ENCODE measurements at places on chromosomes 1 and 21.
A peak's percentile ranks its signal among the peaks of the same experiment; 100 is the strongest.

GRCh38 chr1:101338714-101339430 lies 102.1 kb downstream of the S1PR1 start:
- DNase-seq: no peak

GRCh38 chr21:46114963-46115362 lies 17.1 kb downstream of the COL6A2 start:
- no peak for DNase-seq

DNA sequence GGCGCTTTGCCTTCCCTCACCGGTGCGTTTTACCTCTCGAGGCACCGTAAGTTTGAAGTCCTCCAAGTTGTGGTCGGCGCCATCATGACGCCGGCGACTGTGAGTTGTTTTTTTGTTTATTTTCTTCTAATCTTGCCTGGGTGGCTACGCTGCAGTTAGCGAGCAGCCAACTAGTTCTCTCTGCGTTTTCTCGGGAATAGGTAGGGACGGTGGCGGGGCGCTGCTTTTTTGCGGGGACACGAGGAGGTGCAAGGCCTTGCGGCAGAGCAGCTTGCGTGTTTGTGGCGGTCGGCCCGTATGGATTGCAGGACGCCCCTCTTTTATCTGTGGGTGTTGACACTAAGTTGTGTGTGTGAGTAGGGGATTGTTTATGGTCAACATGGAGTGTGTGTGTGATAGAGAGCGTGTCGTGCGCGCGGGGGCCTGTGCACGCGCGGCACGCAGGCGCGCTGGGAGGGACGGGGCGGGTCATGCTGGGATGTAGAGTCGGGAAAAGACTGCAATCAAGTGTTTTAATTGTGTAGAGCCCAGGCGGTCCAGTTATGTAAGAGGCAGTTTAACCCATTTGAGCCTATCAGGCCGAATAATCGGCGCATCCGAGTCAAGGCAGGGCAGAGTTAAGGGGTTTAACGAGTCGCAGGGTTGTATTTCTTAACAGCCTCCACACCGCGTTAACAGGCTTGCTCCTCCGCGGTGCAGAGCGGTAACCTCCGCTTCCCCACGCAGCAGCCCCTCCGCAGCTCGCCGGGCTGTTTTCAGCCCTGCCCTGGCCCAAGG lies 1.2 kb upstream of the NEGR1 start:
- DNase-seq: peak; percentile 50

DNA sequence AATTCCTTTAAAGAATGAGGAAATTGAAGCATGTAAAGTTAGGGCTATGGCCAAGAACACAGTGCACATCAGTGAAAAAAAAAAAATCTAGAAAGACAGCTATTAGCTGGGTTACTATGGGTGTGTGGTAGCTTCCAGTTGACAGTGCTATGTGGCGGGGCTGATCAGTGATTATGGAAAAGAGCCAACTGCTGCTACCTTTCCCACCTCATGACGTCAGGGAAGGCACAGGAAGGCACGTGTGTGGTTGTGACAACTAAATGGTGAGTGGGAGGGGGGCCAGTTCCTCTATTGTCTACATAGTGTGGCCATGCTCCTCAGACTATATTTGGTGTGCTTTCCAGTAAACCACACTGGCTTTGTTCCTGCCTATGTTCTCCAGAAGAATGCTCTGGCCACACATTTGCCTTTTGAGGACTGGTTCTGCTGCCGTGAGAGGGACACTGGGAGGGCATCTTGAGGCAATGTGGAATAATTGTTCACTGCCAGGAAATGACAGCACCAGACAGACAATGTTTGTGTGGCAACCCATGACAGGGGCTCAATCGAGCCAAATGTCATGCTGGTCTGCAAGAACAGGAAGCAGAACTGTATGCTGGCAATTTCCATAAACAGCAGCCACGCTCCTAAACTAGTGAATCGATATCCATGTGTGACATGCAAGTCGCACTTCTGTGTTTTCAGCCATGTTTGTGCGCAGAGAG lies 3.0 kb upstream of the SDE2 start:
- DNase-seq: peak; percentile 69

- DNase-seq: no peak
Measured at GRCh38 chr1:151534662-151535278, 5.3 kb upstream of the TUFT1 start.

- DNase-seq: no peak
Measured at GRCh38 chr1:206709772-206710459, 25.2 kb downstream of the MAPKAPK2 start.

DNA sequence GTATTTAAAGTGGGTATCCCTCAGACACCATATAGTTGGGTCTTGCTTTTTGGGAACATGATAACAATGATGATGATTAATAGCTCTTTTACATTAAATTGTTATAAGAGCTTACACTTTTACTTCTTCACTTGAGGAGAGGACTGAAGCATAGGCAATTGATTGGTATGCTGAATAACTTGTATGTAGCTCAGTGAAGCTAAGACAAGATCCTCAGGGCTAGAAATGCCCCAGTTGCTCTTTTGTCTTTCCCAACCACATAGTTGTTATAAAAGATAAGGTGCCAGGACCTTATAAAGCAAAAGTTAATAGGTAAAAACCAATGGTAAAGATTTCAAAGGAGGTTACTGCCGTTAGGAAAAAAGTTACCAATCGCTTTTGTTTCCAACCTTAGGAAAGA lies 123.4 kb downstream of the KCNK1 start:
- no peak for DNase-seq

DNA sequence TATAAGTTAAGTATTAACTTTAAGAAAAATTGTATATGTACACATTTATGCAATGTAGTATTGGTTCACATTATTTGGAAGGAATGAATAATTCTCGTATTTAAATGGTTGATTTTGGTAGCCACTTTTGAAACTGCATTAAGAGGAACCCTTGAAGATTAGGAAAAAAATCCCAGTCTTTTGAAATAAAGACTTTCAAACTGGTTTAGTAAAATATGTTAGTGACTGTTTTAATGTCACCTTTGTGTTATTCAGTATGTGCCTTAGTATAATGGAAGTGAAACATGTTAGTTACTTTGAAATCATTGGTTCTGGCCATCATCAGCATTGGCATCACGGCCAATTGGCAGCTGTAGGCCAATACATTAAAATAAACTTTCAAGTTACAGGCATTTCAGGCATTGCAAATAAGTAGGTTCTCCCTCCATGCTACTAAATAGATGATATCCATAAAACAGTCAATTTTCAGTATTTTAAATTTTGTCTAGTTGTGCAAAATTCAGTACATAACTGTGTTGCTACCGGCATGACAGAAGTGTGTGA lies 4.4 kb downstream of the MIER1 start:
- DNase-seq: no peak

- no peak for DNase-seq
Measured at GRCh38 chr1:208449951-208450350, 205.8 kb upstream of the PLXNA2 start.

GRCh38 chr1:40382601-40383000 lies 9.1 kb downstream of the SMAP2 start:
- no peak for DNase-seq

GRCh38 chr1:1826356-1827088 lies 48.3 kb upstream of the NADK start:
- DNase-seq: no peak

DNA sequence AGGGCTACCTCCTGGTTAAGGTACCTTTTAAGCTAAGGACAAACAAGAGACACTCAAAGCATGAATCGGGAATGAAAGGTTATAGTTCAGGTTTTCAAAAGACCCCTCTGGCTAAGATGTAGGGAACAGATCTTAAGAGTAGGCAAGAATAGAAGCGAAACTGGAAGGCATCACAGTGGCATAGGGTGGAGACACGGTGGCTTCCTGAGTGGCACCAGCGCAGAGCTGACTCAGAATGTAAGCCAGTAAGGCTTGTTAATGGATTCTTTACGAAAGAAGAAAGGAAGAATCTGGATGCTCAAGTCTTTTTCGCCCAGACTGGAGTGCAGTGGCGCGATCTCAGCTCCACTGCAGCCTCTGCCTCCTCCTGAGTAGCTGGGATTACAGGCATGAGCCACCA lies 21.2 kb downstream of the PADI6 start:
- DNase-seq: no peak

DNA sequence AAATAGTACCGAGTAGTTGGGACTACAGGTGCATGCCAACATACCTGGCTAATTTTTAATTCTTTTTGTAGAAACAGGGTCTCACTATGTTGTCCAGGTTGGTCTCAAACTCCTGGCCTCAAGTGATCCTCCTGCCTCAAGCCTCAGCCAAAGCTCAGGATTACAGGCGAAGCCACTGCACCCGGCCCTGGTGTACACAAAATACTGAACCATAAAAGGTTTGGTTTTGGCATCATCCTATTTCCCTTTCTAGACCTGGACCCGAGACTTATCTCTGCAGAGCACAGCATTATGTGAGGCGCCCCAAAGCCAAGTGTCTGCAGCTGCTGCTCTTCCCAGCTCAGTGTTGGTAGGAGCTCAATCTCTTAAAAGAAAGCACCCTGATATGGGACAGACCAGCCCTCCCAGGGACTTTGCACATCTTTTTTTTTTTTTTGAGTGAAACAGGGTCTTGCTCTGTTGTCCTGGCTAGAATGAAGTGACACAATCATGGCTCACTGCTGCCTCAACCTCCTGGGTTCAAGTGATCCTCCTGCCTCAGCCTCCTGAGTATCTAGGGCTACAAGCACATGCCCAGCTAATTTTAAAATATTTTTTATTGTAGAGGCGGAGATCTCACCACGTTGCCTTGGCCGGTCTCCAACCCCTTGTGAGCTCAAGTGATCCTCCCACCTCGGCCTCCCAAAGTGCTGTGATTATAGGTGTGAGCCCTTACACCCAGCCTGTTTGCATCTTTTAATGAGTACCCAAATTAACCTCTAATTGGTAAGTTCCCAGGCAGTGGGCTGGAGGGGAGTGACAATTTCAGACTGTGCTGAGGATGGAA lies 20.4 kb downstream of the TEX35 start:
- no peak for DNase-seq

DNA sequence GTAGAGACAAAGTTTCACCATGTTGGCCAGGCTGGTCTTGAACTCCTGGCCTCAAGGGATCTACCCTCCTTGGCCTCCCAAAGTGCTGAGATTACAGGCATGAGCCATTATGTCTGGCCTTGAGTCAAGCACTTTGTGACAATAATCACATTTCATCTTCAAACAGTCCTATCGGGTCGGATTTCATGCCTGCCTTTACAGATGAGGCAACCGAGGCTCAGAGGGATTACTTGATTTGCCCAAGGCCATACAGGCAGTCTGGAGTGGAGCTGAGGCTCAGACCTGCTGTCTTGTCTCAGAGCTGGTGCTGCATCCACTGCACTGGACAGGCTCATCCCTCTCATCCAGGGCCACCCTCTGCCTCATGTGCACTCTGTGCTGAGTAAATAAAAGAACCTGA lies 26.6 kb downstream of the FAM151A start:
- DNase-seq: no peak

DNA sequence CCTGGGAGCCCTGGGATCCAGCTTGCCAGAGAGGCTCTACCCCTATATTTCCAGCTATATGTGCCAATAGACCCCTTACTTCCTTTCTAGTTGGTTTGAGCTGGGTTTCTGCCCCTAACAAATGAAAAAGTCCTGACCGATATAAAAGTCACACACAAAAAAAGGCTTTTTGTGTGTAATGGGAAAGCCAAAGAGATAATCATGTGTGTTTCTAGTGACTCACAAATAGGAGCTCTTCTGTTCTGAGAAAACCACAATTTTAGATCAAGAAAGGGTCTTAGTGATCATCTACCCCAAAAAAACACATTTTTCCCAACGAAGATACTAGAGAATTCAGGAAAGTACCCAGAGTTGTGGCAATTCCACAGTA lies 23.0 kb upstream of the PLEKHA6 start:
- DNase-seq: no peak

- DNase-seq: no peak
Measured at GRCh38 chr1:2606396-2606880, 19.9 kb downstream of the PRXL2B start.

DNA sequence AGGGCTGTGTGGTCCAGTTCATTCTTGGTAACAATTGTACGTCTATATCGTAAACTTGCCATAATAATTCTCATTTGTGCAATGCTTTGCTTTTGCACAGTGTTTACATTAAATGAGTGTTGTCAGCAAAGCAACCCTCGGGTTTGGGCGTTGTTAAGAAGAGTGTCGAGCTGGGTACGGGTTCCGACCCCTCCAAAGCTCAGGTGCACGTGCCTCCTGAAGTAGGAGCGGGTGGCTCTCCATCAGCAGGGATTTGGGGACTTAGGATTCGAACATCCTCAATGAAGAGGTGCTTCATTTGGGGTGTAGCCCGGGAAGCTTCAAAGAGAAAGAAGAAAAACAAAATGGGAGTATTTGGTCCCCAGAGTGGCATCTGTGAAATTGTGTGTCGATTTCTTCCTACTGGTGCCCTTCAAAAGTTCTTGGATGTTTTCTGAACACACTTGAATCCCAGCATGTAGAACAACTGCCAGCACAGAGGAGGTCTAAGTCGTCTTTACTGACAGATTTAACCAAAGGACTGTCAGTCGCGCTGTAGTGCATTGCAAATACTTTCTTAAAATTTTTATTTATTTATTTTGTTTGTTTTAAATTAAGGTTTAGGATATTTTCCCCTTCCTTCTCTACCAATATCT lies 1.1 kb downstream of the TRIM58 start:
- no peak for DNase-seq

GRCh38 chr21:38702196-38702595 lies 103.5 kb upstream of the ETS2 start:
- DNase-seq: no peak

- DNase-seq: no peak
Measured at GRCh38 chr1:213330281-213330680, 279.2 kb downstream of the RPS6KC1 start.

DNA sequence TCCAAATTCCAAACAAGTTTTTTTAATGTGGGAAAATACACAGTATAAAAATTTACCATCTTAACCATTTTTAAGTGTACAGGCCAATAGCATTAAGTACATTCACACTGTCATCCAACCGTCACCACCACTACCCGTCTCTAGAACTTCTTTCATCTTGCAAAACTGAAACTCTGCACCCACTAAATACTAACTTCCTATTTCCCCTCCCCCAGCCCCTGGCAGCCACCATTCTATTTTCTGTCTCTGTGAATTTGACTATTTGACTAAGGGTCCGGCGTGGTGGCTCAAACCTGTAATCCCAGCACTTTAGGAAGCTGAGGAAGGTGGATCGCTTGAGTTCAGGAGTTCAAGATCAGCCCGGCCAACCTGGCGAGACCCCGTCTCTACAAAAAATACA lies 36.1 kb downstream of the CLSTN1 start:
- no peak for DNase-seq

DNA sequence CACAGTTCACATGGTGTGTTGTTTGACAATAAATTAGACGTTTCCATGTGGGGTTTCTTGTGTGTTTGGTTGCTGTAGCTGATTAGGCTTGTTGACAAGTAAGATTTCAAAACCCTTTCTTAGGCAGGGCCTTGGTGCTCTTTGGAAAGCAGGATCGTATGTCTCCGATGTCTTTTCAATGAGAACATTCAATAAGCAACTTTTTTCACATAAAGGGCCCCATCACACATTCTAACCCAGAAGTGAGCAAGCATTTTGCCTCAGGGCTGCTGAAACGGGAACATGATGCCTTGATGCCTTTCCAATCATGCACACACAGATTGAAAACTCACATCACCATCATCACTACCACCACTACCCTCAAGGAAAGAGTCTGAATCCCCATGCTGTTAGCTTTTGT lies 33.1 kb downstream of the LPAR3 start:
- no peak for DNase-seq

GRCh38 chr1:186662752-186663151 lies 17.5 kb downstream of the PTGS2 start:
- no peak for DNase-seq
